ENCODE measurements at places on chromosomes 3 and 15.
A peak's percentile ranks its signal among the peaks of the same experiment; 100 is the strongest.

DNA sequence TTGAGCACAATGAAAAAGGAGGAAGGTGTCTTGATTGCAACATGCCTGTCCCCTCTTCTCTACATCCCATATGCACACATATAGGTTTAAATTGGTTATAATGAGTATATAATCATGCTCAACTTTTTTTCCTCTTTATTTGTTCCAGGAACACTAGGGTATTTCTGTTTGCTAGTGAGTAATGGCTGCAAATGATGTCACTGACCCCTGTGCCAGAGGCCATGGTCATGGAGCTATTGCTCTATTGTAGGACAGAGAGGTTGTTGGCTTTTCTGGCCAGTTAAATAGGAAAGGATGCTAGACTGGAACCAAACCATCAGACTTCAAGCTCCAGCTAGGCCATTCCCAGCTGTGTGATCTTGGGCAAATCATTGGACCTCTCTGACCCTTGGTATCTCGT is 9.6 kb downstream of the ARHGEF3 start:
- no peak for DNase-seq

- no peak for DNase-seq
These were observed 1.8 kb downstream of the DAPK2 start for GRCh38 chr15:64044300-64045100.

DNA sequence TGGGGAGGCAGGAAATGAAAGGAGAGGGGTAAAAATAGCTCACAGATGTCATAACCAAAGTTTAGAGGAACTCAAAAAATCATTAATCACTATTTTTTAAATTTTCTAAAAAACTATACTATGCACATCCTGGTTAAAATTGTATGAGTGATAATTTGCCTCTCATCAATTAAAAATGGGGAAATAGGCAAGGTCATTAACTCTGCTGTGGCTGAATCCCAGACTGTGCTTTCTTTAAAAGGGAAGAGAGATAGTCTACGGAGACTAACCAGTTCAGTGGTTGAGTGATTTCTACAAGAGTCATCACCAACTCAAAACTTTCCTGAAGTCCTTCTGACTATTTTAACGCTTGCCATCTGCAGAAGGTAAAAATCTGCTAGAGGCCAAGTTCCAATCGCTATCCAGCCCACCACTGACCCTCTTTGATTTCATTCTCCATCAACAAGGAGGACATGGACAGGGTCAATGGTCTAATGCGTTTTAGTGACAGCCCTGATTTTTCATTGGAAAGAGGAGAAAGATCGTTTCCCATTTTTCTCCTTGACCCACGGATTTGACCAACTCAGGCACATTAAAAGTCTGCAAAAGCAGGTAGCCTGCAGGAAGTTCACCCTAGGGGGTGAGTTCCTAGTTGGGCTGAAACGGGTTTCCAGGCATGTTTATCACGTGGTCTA is 850 bp downstream of the SUCLG2 start:
- no peak for DNase-seq

DNA sequence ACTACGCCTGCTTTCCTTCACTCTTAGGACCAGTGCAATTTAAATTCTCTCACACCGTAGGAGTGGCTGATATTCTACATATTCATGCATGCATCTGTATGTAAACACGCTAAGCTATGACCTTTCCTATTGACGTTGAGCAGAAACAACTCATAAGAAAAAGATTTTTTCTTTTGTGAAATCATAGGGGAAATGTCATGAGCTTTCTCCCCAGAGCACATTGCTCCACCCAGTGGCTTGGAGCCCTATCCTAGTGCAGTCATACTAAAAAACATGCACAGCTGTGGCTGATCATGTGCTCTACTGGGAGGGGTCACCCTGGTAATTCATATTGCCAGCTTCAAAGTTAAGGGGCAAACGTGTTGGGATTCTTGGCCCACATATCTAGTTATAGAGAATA is 1.8 kb upstream of the MESD start:
- DNase-seq: peak; percentile 81

DNA sequence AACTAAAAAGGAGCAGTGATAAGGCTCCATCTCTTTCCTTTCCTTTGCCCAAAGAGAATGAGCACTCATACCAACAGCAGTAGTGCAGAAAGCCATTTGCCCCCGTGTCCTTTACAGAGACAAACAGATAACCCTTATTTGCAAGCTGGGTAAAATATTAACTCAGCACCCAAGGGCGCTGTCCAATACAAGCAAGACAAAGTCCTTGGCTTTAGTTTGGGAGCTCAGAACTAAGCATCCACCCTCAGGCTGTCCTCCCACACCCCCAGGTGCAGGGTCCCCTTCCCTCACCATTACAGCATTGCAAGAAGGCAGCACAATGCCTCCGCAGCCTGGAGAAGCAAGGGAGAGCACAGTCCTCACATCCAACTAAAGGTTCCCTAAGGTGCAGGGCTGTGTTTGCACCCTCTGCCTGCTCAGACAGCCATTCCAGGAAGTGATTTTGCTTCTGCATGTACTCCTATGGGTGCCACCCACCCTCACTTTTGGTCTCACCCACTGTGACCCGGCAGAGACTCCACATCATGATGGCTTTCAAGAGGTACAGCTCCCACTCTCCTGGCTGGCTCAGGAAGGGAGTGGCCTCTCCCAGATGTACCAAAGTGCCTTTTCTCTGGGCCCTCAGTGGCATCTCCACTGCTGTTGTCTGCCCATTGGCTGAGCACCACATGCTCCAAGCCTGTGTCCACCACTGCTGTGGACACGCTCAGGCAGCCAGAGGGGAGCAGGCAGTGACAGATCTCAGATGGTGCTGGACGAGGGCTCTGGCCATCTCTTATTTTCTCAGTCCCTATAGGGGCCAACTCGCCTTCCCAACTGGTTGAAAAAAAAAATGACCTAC is 34.1 kb upstream of the HES1 start:
- DNase-seq: no peak

GRCh38 chr3:126998320-126998719 is 15.4 kb downstream of the PLXNA1 start:
- DNase-seq: no peak

DNA sequence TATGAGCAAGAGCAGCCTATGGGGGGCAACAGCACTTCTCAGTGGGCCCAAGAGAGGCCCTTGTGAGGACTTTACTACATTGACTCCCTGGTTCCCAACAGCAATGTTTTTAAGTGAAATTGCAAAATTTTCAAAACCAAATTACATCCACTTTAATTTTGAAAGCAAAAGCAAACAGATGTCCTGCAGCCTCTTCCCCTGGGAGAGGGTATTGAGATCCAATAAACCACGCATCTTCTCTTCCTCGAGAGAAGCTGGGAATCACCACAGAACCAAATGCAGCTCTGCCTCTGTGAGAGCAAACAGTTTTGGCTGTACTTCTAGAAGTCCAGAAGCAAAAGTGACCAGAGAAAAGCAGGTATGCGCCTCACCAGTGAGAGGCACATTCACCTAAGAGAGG is 25.2 kb downstream of the NMNAT3 start:
- DNase-seq: no peak

- DNase-seq: no peak
These were observed 26.0 kb upstream of the BUB1B start for GRCh38 chr15:40134885-40135284.

DNA sequence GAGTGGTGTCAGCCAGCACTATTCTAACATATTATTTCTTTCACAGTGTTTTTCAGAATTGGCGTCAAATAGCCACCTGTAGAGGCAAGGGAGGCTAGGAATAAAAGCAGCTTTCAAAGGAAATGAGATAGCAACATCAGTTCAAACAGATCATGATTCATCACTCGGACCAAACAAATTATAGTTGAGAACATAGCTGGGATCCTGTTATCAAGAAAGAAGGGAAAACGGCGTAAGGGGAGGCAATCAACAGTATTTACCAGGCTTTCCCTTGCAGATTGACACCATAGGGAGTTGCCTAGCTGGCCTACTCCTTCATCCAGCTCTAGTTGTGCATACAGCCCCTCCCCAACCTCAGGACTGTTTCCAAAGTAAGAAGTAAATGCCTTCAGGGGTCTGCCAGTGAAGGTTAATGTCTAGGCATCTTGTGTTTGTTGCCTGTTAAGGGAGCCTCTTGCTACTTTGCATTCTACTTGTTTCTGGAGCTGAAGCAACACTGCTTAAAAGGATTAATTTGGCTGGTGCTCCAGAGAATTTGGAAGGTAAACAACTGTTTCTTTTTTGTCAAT is 286.5 kb downstream of the NSUN3 start:
- DNase-seq: no peak

GRCh38 chr3:28844298-28845005 is 436.4 kb upstream of the RBMS3 start:
- DNase-seq: no peak

- DNase-seq: no peak
These were observed 53.9 kb upstream of the GRM7 start for GRCh38 chr3:6806991-6807390.

- DNase-seq: no peak
These were observed 87.8 kb upstream of the UBE2E2 start for GRCh38 chr3:23115171-23115877.

DNA sequence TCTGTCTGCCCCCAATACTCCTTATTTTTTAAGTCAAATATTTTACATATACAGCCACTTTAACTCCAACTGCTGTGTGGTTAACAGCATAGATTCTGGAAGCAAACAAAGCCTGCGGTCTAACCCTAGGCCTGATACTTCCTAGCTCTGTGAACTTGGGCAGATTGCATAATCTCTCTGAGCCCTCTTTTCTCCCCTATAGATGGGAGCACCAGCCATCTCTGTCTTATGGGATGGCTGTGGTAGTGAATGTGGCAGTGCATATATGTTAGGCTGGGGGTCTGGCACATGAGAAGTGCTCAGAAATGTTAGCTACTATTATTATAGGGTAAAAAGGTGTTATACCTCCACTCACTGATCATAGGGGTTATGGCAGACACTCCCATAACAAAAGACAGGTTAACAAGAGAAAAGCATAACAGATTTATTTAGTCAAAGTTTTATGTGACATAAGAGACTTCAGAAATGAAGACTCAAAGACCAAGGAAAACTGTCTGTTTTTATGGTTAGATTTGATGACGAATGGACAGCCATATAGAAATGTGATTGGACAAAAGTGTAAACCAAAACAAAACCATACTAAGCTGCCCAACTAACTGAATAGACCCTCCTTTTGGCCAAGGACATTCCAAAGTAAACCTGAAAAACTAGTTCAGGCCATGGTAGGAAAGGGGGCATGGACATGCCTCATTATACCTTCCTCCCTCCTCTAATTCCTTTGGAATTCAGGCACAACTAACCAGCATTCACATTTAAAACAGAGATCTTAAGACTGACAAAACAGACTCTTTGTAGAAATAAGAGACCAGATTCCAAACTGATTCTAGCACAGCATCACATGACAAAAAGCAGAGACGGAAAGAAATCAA is 53.9 kb upstream of the DAZL start:
- DNase-seq: no peak

GRCh38 chr15:68933001-68933400 is 2.7 kb downstream of the SPESP1 start:
- no peak for DNase-seq

GRCh38 chr3:151926956-151927355 is 53.5 kb downstream of the SUCNR1 start:
- peak; percentile 51 for DNase-seq

- no peak for DNase-seq
These were observed 100.8 kb upstream of the ALDH1A3 start for GRCh38 chr15:100778831-100779288.

DNA sequence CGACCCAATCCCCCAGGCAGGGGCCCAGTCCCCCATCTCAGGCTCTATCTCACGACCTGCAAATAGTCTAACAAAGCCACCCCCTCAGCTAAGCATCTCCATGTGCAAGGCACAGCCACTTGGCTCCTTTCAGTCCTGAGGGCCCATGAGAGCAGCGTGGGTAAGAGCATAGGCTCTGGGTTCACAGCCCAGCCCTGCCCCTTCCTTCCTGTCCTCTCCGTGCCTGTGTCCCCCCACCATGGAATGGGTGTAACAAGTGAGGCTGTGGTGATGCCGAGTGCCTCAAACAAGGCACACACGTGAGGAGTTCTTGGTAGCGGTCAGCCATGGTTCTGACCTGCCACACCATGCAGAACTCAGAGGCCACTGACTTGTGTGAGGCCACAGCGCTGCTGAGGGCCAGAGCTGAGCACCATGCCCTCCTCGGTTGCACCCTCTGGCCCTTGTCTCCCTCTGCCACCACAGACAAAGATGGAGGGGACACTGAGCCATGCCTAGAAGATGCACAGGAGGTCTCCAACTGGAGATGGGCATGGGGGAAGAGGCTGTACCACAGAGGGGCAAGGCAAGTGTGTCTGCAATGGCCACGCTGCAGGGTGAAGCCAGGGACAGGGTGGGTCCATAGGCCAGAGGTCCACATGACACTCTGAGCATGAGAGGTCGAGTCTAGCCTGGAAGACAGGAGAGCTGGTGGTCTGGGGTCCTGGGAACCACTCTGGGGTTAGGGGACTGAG is 10.0 kb downstream of the TPRA1 start:
- no peak for DNase-seq

- no peak for DNase-seq
These were observed 440.5 kb downstream of the NTRK3 start for GRCh38 chr15:87816016-87816415.

DNA sequence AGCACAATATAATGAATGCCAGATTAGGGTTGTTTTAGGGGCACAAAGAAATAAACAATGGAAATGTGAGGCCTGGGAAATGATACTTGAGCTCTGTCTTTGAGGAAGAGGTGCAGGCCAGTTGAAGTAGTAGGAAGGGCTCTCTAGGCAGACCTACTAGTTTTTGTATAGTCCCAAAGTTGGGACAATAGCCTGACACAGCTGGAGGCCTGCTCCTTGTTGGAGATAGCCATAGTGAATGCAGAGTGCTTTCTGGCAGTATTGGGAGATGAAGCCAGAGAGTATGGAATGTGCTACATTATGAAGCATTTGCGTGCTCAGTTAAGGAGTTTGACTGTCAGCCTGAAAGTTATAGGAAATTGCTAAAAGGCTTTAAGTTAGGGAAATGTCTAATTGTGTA is 251.2 kb upstream of the ZPLD1 start:
- DNase-seq: no peak

DNA sequence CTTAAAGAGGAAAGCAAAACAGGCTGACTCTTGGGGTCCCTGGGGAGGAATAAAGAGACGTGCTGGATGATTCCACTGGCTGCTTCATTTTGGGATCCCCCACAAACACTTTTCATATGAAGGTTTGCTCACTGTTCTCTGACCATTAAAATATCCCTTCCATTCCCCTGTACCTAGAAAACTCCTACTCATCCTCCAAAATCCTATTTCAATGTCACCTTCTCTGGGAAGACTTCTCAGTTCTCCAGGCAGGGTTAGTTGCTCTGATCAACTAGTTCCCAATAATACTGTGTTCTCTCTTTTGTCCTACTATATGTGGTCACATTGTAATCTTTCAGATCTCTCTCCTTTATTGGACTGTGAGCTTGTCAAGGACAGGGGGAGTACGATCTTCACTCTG is 19.0 kb downstream of the LARP6 start:
- DNase-seq: no peak

All from AG20443 (cell line).